ENCODE measurements at places on chromosomes 16 and 17.

GRCh38 chr16:31357324-31358109 is 2.5 kb downstream of the ITGAX start:
- peak; percentile 30 for DNase-seq

- DNase-seq = no peak
Measured at GRCh38 chr17:74117087-74117698, 86.3 kb upstream of the RPL38 start.

- DNase-seq = no peak
Measured at GRCh38 chr16:12766853-12767252, 36.8 kb downstream of the CPPED1 start.

- no peak for DNase-seq
Measured at GRCh38 chr17:13569398-13570123, 32.2 kb downstream of the HS3ST3A1 start.

GRCh38 chr16:2365397-2366294 is 25.1 kb upstream of the ABCA3 start:
- DNase-seq = no peak

DNA sequence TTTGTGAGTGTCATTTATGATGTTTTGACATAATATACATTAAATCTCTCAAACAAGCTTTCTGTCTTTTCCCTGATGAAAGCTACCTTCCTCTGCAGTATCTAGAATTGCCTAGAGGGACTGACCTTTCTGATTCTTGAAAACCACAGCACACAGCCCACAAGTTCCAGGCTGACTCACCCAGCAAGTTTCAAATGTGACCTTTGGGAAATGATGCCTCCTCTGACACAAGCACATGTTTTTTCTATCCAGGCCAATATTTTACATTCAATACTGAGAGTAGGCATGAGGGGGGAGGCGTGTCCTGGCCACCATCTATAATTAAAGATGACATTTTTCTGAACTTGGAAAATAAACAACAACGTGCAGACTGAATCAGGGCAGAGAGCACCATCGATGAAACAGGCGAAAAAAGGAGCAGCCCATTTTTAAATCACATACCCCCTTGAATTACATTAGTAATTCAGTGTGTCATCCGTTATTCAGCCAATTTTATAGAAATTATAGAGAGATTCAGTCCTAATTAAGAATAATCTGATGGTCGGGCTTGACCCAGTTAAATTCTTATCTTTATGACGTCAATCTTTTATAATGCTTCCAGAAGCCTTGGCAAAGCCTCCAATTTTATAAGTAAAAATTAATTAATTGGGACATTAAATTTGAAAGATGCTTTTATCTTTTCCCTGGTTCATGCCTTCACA is 292.6 kb upstream of the CDH11 start:
- no peak for DNase-seq

Measured in breast epithelium (tissue), 4 donors.